EL (cell line): ENCODE measurements at places on chromosomes 16 and 17.

DNA sequence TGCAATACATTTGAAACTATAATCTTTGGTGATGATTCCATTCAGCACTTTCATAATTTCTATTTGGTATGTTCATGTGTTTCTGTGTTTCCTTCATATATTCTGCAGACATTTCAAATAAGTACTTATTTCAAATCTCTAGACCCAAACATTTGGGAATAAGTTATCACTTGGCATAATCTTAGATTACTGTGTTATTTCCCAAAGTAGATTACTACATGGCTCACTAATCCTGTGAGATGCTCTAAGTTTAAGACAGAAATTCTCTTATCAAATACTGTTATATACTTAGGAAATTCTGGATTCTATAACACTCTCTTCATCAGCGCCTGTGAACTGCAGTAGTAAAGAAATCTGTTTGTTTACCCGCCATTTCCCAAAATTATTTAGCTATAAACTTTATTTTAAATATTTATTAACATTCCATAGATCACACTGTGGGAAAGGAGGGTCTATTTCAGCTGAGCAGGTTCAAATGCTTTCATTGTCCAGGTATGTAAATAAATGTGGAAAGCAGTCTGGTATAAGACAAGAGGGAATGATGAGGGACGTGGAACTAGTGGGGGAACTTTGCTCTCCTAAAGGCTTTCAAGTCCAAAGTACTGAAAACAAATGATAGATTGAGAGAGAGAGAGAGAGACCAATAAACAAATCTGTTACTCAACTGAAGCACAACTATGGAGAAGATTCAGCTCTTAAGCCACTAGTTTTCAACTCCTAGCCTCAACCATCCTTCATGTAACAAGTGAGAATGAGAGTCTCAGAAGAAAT lies 61.8 kb upstream of the TOM1L1 start:
- DNase-seq = no peak

DNA sequence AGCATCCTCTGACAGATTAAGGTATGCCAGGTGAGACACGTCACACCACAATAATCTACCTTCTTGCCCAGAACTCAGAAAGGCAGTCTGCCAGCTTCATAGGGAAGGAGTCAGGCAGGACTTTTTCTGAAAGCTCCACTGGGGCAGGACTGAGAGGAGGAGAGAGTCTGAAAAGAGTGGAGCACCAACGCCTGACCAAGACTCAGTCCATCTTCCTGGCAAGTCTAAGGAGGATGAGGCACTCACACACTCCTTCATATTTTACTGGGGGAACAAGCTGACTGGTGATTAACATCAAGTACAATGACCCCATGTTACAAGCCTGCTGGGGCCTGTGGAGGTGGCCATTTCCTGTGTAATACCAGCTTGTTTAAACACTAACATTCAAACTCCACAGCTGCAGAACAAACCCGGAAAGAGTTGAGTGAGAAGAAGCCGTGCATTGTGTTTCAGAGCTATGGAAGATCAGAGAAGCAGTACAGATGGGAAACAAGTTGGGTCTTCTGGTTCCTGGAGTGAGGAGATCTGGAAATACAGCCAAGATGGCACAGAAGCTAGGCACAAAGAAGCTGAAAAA lies 122.4 kb downstream of the HIC1 start:
- peak; percentile 57 for DNase-seq

DNA sequence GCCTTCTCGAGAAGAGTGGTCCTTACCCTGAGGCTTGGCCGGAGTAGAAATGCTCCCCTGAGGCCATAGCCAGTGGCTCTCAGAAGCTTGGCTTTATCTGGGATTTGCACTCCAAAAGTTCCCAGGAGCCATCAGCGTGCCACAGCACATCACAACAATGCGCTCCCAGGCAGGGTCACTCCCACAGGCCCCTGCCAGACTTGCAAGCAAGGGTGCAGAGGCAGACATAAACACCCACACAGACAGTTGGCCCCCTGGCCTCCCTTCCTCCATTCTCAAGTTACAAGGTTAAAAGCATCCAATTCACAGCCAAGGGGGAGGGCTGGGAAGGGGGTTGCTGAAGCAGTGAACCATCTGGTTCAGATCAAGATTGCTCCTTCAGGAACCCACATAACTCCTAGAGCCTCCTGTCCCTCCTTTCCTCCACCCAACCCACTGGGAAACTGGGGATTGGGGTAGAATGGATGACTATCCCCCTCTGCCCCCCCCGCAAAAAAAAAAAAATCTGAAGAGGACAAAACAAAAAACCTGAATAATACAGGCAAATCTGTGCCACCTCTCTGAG lies 1.8 kb downstream of the ST3GAL2 start:
- DNase-seq = peak; percentile 87

DNA sequence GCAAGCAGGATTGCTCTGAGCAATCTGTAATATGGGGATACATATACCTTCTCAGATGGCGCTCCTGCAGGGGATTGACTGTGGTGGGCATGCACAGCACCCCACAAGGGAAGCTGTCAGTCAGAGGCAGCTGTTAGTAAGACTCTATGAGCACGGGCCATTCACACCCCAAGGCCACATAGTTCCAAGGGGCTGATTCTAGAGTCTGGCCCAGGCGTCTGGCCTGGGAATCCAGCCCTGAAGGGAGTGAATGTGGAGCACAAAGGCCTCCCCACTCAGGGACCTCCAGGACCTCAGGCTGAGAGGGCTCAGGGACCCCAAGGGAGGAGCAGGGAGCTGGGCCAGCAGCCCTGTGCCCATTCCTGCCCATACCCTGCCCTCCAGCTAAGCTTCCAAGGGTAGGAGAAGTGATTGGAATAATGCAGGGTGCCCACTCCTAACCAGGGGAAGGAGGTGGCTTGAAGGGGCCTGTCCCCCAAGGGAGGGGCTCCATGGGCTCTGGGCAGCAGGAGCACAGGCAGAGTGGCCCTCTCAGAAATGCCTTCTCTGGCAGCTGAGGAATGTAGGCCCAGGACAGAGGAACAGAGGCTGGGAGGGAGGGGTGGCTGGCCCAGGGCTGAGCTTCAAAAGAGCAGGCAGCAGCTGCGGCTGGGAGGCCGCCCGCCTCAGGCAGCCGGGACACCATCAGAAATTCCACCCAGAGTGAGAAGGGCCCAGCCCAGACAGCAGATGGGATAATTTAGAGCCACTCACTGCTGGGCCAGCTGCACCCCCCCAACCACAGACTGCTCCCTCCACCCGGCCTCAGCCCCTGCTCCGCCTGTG lies 48.9 kb upstream of the MRPS23 start:
- DNase-seq = peak; percentile 79

GRCh38 chr17:50842506-50843149 lies 7.2 kb downstream of the WFIKKN2 start:
- no peak for DNase-seq
